ENCODE measurements at places on chromosomes 3 and 15.
A peak's percentile ranks its signal among the peaks of the same experiment; 100 is the strongest.

- DNase-seq: no peak
These were observed 209.6 kb downstream of the TJP1 start for GRCh38 chr15:29612701-29613100.

- DNase-seq: no peak
These were observed 20.8 kb upstream of the DENND4A start for GRCh38 chr15:65812916-65813315.

GRCh38 chr3:94299716-94300115, 236.9 kb downstream of the NSUN3 start:
- DNase-seq: no peak

- DNase-seq: peak; percentile 87
These were observed 27.6 kb downstream of the TKT start for GRCh38 chr3:53227993-53228885.

- no peak for DNase-seq
These were observed 301.5 kb downstream of the MEX3B start for GRCh38 chr15:81744364-81744763.

GRCh38 chr3:151875759-151876158, 2.3 kb downstream of the SUCNR1 start:
- DNase-seq: no peak

DNA sequence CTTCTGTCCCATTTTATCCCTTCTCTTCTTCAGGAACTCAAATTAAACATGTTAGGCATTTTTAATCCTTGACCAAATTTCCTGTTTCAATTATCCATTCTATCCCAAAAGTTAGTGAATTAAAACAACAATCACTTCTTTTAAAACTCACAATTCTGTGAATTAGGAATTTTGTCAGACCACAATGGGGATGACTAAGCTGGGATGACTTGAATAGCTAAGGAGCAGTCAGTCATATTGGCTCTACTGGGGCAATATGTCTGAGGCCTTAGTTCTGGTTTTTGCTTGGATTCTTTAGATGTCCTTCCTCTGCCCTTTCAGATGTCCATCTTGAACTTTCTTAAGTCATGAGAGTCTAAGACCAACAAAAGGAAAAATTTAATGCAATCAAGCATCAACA, 178.2 kb upstream of the TGFBR2 start:
- DNase-seq: no peak

GRCh38 chr3:143066033-143066432, 53.5 kb upstream of the CHST2 start:
- DNase-seq: no peak

GRCh38 chr3:17550624-17551023, 191.8 kb downstream of the TBC1D5 start:
- DNase-seq: no peak

- no peak for DNase-seq
These were observed 334.0 kb upstream of the KCNMB2 start for GRCh38 chr3:178202194-178202593.

DNA sequence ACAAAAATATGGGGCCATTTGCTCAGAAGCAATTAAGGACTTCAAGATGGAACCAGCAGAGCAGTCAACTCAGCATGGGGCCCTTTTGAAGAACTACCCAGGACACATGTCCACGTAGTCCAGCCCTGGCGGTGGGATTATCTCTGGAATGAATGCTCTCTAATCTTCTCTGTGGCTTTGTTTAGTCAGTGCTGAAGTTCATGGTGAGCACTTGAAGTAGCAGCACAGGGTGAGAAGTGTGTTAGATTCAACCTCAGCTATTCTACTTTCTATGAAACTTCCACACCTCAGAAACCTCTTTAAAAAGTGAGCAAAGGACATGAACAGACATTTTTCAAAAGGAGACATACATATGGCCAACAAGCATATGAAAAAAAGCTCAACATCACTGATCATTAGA, 74.4 kb downstream of the THRB start:
- DNase-seq: no peak

GRCh38 chr3:133474251-133474801, 74.5 kb downstream of the BFSP2 start:
- DNase-seq: no peak

- DNase-seq: no peak
These were observed 52.9 kb downstream of the EXOG start for GRCh38 chr3:38549082-38549481.

DNA sequence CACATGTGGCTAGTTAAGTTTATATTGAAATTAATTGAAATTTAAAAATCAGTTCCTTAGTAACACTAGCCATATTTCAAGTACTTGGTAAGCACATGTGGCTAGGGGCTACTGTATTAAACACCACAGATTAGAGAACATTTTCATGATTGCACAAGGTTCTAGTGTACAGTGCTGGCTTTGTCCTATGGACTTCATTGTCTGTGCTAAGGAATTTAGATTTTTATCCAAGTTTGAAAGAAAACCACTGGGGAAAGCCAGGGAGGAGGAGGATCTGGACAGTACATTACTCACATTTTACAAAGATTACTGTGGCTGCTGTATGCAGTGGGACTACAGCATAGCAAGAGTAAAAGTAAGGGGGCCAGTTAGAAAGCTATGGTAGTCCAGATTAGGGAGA, 13.9 kb downstream of the STAC start:
- no peak for DNase-seq

- DNase-seq: no peak
These were observed 198.8 kb downstream of the LSAMP start for GRCh38 chr3:116246406-116246980.

- DNase-seq: peak; percentile 100
These were observed 201.2 kb downstream of the GOLGA6L6 start for GRCh38 chr15:20340331-20340811.

GRCh38 chr15:39381517-39381916, 199.4 kb upstream of the THBS1 start:
- no peak for DNase-seq

DNA sequence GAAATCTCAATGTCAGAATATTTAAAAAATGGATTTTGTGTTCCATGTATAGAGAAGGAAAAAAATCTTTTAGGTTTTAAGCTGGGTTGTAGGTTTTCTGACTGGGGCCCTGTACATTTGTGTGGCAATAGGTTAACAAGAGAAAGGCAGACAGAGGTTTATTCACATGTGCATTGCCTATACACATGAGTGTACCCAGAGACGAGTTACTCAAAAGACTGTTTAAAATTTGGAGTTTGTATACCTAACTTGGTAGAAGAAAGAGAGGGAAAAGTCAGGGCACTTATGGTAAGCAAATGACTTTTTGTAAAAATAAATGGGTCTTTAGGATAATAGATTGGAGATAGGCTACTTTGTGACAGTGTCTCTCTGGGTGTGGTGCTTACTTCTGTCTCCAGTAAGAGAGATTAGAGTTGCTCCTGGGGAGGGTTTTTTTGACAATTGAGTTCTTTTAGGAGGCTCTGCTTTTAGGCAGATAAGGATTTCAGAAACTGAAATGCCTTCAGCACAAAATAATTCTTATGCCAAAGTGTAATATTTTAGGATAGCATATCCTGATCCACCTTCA, 225.2 kb downstream of the TCF12 start:
- DNase-seq: no peak

DNA sequence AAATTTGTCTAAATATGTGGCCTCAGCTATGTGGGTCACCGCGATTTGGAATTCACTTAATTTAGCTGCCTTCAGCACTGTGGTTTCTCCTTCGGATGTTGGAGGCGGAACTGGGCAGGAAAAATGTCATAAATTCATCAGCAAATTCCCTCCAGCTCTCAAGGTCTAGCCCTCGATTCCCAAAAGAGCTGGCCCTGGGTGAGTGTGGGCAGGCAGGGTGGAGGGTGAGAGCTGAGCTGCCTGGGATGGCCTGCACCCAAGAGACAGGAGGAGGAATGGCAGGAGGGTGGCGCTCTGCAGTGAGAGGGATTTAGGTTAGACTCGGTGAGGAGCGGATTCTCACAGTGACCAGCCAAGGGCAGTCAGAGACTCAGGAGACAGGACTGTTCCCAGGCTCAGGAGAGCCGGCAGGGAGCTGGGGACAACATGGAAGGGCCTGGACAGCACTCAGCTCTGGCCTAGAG, 57.1 kb downstream of the FEM1B start:
- DNase-seq: no peak

- DNase-seq: no peak
These were observed 468.8 kb downstream of the CNTN4 start for GRCh38 chr3:2567451-2567850.

GRCh38 chr15:101049856-101050622, 130.9 kb downstream of the LRRK1 start:
- peak; percentile 77 for DNase-seq

- DNase-seq: no peak
These were observed 34.4 kb upstream of the CASR start for GRCh38 chr3:122148941-122149627.

GRCh38 chr3:106758459-106758858, 618.8 kb upstream of the CCDC54 start:
- no peak for DNase-seq

- DNase-seq: no peak
These were observed 59.2 kb downstream of the CHDH start for GRCh38 chr3:53787016-53787415.
